ENCODE measurements at places on chromosomes 7 and 10.

DNA sequence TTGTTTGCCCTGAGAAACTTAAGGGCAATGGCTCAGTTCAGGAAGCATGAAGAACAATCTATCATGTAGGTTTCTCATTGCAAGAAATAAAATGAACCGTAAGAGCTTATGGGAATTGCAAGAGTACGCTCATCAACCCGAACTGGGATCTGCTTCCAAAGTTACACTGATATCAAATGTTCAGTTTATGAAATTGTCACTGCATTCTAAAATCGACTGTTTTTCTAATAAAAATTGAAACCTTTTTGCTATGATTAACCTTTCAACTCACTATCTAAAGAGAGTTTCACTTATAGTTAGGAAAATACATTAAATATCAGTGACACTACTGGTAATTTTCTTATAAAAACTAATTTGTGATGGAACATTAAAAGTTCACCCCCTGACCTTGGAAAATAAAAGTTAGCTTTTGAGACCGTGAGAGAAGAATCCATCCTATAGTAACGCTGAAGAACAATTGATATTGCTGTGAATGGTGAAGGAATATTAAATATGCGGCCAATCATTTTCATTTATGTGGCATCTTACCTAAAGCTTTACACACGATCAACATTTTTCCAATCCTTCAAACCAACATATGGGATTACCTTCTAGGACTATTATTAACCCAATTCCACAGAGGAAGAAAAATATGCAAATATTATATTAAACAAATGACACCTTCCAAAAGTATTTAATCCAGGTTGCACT, 2.2 kb downstream of the MEOX2 start:
- no peak for DNase-seq

- DNase-seq, result no peak
Measured at GRCh38 chr7:106536079-106536478, 124.9 kb downstream of the CCDC71L start.

GRCh38 chr10:75035975-75036708, 75.3 kb upstream of the SAMD8 start:
- no peak for DNase-seq

- DNase-seq, result no peak
Measured at GRCh38 chr10:89369156-89370105, 8.4 kb upstream of the IFIT1B start.

GRCh38 chr7:45292481-45292880, 134.9 kb downstream of the RAMP3 start:
- no peak for DNase-seq

- no peak for DNase-seq
Measured at GRCh38 chr10:127243490-127244272, 47.3 kb upstream of the INSYN2A start.

GRCh38 chr10:117539903-117540639, 2.5 kb upstream of the EMX2 start:
- no peak for DNase-seq

GRCh38 chr10:24163485-24163884, 45.5 kb upstream of the KIAA1217 start:
- no peak for DNase-seq

GRCh38 chr10:112883360-112884178, 66.5 kb upstream of the TCF7L2 start:
- no peak for DNase-seq

GRCh38 chr10:49736564-49737113, 25.5 kb downstream of the OGDHL start:
- no peak for DNase-seq

GRCh38 chr7:74455291-74455804, 1.6 kb downstream of the GTF2IRD1 start:
- no peak for DNase-seq

DNA sequence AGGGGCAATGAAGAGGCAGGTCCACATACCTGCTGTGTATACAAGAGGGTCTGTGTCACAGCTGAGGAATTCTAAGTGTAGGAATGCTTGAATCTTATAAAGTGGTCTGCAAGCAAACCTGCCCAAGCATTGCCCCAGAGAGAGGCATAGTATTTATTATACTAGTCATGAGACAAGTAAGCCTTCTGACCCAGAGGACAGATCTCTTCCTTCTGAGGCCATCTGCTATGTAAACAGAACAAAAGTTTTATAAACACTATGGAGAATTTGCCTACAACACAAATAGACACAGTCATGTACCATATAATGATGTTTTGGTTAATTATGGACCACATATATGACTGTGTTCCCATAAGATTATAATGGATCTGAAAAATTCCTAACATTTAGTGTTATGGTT, 388.2 kb downstream of the NEBL start:
- no peak for DNase-seq

GRCh38 chr7:21934808-21935207, 10.9 kb downstream of the CDCA7L start:
- DNase-seq, result no peak

GRCh38 chr10:30686708-30687107, 57.2 kb upstream of the LYZL2 start:
- no peak for DNase-seq

DNA sequence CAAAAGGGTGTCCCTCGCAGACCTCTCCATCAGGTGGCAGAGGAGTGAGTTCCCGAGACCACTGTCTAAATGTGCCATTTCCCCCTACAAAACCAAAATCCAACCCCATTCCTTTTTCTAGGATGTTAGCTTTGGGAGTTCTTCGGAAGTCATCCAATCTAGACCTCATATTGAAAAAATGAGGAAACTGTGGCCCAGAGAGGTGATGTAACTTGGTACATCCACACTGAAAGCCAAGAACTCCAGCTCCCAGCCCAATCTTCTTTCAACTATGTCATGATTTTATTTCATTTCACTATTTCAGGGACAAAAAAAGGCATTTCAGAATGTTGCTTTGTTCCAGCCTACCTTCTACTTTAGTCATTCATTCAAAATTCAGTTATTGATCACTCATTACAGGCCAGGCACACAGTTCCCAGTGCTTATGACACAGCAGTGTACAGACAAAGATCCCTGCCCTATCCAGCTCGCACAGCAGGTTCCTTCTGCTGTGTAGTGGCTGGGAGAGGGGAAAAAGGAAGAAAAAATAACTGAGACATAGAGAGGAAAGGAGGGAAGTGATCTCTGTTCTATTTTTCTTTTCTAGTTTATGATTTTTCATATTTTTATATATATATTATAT, 35.8 kb downstream of the SCRN1 start:
- DNase-seq, result no peak

DNA sequence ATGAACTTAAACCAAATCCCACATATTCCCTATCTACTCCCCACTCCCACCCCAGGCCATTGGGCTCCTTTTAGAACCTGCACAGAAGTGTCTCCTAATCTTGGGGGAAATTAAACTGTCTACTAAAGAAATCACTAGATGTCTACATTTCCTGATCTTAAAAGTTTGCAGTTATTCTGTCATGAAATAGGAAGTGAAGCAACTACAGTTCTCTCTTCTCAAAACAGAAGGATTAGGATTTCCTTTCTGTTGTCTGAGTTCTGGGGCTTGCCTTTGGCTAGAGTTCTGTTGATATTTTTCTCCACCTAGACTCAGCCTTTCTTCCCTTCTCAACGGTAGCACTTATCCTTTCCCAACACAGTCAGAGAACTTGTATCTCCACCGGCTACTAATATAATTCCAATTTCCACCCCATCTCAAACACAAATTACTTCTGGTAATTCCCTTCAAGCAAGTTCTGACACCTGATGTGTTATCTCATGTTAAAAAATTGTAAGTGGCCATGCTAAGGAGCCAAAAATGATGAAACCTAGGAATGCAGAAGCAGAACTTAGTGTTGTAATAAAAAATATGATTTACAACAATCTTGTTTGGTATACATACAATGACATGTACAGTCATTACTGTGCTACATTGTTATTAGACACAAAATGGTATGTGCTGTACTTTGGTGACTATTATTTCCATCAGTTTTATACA, 12.1 kb downstream of the OR9A4 start:
- DNase-seq, result no peak

- DNase-seq, result no peak
Measured at GRCh38 chr7:138435231-138435919, 24.7 kb upstream of the TRIM24 start.

GRCh38 chr10:99232360-99232999, 3.2 kb downstream of the HPSE2 start:
- DNase-seq, result no peak

DNA sequence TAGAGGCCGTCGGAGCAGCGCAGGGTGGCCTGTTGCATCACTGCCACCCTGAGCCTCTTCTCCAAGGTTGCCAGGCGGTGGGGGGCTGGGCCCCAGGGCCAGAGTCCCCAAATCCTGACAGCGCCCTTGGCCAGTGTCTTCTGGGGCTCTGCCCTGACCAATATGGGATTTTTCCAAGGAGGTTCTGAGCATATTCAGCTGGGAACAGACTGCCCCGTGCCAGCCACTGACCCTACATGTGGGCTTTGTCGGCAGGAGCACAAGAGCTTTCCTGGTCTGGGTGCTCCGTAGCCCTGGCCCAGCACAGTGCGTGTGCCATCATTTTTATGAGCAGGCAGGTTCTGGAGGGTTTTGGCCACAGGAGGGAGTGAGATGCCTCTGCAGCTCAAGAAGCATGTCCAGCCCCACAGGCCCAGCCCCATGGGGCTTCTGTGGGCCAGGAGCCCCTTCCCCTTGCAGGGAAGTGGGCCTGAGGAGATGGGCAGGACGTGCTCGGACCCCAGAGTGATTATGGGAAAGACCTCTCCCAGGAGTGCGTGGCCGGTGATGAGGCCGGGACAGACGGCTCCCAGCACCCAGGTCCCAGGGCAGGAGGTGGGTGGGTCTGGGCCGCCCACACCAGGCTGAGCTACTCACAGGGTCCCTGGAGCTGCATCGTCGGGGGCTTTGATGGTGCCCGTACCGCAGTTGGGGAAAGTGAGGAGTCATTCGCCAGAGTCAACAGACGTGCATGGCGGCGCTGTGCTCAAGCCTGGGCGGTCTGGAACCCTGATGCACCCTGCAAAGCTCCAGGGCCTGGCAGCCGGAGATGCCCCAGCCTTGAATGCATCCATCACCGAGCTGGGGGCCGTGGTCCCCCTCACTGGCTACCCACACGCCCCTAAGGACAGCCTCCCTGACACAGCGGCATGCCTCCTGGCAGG, 66.6 kb downstream of the PWWP2B start:
- DNase-seq, result no peak

GRCh38 chr10:22026287-22026686, 22.8 kb upstream of the DNAJC1 start:
- DNase-seq, result no peak

GRCh38 chr7:139775829-139776266, 1.9 kb downstream of the HIPK2 start:
- DNase-seq, result peak; percentile 12

DNA sequence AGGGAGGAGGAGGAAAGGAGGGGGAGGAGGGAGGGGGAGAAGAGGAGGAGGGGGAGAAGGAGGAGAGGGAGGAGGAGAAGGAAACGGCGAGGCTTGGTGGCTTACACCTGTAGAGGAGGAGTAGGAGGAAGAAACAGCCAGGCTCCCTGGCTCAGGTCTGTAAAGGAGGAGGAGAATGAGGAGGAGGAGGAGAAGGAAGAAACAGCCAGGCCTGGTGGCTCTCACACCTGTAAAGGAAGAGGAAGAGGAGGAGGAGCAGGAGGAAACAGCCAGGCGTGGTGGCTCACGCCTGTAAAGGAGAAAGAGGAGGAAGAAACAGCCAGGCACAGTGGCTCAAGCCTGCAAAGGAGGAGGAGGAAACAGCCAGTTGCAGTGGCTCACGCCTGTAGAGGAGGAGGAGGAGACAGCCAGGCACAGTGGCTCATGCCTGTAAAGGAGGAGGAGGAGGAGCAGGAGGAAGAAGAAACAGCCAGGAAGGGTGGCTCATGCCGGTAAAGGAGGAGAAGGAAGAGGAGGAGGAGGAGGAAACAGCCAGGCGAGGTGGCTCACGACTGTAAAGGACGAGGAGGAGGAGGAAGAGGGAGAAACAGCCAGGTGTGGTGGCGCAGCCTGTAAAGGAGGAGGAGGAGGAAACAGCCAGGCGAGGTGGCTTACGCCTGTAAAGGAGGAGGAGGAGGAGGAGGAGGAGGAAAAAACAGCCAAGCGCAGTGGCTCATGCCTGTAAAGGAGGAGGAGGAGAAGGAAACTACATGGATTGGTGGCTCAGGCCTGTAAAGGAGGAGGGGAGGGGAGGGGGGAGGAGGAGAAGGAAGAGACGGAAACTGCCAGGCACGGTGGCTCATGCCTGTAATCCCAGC, 14.9 kb upstream of the CRCP start:
- no peak for DNase-seq

DNA sequence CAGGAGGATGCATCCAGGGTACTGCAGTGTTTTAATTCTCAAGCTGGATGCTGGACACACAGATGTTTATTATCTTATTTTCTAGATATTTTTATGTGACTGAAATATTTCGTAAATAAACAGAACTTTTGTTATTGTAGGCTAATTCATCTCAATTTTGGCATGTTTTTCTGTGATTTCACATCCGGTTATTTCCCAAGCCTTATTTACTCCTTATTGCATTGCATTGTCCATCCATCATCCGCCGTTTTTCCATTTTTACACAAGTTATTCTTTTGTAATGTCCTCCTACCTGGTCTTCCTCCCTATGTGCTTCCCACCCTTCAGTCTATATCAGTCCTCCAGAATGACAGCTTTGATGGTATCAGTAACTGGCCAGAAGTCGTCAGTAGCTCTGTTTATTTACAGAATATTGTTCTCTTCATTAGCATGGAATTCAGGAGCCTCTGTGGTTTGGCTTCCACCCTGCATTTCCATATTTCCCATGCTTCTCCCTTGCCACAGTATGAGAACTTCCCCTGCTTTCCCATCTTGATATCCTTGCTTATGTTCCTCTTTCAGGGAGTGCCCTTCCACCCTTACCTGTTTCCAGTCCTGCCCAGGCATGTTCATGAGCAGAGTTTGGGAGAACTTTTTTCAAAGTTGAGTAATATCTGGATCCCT, 16.1 kb downstream of the GNAI1 start:
- DNase-seq, result no peak

DNA sequence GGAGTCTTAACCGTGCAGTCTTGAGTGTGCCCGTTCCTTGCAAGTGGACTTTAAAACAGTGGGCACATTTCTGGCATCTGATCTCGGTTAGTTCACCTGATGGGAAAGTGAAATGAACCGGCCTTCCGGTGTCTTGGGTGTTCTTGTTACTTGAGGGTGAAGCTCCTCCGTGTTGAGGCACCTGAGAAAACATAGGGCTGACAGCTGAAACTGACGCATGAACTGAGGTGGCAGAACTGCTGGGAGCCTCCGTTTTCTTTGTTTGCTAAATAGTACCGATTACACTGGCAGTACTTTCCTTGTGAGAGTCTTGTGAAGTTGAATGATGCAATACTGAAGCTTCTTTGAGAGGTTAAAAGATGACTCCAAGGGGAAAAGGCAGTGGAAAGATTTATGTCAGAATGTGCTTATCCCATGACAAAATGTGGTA, 62.8 kb upstream of the SAMD8 start:
- DNase-seq, result no peak
